ENCODE measurements at places on chromosomes 3 and 15.
A peak's percentile ranks its signal among the peaks of the same experiment; 100 is the strongest.

DNA sequence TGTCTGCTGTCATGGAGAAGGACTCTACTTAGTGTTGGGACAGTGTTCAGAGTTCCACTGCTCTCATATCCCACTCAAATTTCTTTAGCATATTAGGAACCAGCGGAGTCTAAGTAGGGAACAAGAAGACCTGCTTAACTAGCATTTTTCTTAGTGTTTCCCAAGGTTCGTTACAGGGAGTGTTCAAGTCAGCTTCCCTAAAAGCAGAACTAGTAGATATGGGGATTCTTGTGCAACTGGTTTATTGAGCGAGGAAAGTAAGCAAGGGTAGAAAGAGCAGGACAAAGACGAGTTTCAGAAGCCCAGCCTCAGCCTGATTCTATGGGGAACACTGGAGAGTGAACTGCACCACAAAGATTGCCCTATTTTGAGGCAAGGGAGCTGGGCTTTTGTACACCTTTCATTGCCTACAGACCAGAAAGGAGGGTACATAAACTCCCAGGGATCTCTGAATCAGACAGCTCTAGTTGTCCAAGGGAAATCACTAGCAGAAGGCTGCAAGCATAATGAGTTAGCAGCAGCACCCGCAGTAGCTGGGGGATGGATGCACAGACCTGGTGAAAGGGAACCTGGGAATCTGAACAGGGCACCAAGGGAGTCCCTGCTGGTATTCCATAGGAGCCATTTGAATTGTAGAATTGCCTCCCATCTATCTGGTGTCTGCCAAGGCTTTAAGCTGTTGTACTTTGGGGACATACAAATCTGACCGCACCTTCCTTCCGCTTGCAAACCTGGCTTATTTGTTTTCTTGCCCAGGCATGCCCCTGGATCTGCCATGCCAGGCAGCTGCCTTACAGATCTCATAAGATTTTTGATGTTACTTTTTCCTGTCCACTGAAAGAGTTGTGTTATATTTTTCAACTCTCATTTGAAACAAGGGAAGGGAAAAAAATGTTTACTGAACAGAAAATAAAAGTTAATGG is 15.1 kb downstream of the CMTM7 start:
- DNase-seq, result no peak

GRCh38 chr3:76886761-76887500 is 153.0 kb upstream of the ROBO2 start:
- DNase-seq, result no peak

DNA sequence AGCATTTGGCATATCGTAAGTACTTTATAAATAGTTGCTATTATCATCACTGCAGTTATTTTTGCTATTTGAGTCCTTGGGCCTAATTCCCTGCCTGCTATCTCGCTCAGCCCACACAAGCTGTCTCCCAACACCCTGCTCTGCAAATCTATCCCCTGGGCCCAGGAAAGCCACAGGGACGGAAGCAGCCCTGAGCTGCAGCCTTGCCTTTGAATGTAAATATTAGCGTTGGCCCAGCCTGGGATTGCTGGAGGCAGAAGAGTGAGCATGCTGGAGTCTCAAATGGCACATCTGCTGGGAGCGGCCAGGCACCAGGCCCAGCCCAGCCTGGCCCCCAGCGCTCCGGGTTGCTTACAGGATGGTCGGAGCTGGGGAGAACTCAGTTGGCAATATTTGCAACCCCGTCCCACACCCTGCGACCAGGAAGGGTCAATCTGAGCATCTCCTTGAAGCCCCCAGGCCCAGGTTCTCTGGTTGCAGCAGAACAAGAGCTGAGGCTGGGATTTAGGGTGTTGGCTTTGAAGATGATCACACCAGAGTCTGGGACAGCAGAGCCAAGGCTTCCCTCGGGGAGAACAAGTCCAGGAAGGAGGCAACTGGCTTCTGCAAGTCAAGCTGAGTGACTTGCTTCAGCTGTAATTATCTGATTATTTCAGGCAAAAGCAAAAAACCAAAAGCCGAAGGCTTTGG is 529.6 kb downstream of the SHQ1 start:
- DNase-seq, result no peak

GRCh38 chr3:171749124-171749523 is 61.2 kb downstream of the PLD1 start:
- DNase-seq, result no peak

- DNase-seq, result no peak
Observed at GRCh38 chr3:107411056-107411455, 33.8 kb downstream of the CCDC54 start.

DNA sequence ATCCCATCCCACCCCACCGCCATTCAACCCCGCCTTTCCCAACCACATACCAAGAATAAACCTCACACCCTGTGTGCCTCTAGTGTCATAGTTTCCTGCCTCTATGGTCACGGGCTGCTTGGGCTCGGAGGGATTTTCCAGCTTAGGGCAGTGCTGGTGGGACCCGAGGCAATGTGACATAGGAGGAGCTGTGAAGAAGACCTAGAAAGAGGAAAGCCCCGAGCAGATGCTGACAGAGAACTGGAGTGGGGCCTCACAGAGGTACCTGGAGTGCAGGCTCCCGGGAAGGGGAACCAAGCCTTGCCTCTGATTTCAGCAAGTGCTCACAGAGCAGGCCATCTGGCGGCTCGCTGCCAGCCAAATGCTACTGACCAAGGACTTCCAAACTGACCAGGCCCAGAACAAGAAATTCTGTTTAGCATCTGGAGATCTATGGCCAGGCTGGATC is 27.5 kb downstream of the BHLHE40 start:
- peak; percentile 85 for DNase-seq

- no peak for DNase-seq
Observed at GRCh38 chr3:8657804-8658305, 13.3 kb upstream of the SSUH2 start.

GRCh38 chr3:187186375-187186774 is 10.9 kb upstream of the RTP1 start:
- no peak for DNase-seq

- DNase-seq, result no peak
Observed at GRCh38 chr15:99464137-99464536, 101.6 kb upstream of the MEF2A start.
